Dorsolateral prefrontal cortex (tissue), 122 donors: ENCODE measurements at places on chromosomes 16 and 17.
A peak's percentile ranks its signal among the peaks of the same experiment; 100 is the strongest.

DNA sequence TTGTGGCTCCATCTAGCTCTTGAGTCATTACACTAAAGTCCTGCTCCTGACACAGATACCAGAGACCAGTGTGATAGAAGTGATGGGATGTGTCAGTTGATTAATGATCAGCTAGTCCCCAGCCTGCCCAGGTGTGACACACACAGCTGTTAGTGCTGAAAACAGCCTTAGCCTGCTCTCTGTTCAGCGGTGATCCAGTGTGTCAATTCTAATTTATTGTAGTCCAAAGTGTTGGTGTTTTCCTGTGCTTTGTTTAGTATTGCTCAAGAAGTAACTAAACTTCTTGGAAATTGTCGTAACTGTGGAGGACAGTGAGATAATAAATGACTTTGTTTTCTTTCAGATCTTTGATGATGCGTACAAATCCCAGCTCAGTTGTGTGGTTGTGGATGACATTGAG, 92.3 kb downstream of the WNT3 start:
- DNase-seq = no peak

DNA sequence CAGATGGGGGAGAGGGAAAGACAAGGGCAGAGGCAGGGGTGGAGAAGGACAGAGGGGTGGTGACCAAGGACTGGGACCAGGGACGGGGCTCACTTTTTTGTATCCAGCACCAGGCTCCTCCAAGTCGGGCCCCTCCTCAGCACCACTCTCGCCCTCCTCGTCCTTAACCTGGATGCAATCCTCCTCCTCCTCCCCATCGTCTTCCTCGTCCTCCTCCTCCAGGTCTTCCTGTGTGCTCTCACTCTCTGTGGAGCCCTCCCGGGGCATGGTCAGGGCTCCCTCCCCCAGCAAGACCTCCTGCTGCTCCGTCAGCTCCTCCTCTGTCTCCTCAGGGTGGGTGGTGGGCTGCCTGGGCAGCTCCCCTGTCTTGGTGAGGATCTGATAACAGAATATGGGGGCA, 16.8 kb downstream of the G6PC3 start:
- no peak for DNase-seq

GRCh38 chr17:63988741-63989621, 9.2 kb upstream of the PRR29 start:
- DNase-seq = no peak

- DNase-seq = no peak
These were observed 7.6 kb downstream of the AIPL1 start for GRCh38 chr17:6427279-6427781.

- no peak for DNase-seq
These were observed 929.8 kb downstream of the KCNJ2 start for GRCh38 chr17:71099003-71099714.

DNA sequence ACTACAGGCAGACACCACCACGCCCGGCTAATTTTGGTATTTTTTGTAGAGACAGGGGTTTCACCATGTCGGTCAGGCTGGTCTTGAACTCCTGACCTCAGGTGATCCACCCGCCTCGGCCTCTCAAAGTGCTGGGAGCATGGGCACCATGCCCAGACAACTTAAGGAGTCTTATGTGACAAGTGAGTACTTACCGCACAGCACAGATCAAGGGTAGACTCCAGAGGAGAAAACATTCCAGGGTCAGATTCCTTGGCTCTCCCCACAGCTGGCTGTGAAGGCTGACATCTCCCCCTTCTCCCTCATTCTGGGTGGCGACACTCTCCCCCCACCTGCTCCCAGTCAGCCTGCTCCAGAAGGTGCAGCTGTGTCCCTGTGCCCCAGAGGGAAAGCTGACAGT, 10.6 kb downstream of the ZSCAN10 start:
- no peak for DNase-seq

DNA sequence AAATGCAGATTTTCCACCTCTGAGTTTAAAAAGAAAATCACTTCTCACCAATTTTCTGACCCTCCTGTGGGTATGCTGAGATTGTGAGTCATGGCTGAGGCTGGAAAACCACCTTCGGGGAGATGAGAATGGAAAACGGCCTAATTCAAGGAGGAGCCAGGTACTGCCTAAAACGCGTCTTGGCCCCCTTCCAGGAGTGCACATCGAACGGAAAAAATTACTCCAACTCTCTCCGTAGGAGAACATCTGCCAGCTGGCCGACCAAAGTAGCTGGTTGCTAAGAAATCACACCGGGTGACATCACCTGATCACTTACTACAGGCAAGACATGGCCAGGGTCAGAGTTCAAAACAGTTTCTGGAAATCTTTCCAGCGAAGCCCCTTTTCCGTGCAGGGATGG, 107.6 kb downstream of the ZNF423 start:
- DNase-seq = no peak

DNA sequence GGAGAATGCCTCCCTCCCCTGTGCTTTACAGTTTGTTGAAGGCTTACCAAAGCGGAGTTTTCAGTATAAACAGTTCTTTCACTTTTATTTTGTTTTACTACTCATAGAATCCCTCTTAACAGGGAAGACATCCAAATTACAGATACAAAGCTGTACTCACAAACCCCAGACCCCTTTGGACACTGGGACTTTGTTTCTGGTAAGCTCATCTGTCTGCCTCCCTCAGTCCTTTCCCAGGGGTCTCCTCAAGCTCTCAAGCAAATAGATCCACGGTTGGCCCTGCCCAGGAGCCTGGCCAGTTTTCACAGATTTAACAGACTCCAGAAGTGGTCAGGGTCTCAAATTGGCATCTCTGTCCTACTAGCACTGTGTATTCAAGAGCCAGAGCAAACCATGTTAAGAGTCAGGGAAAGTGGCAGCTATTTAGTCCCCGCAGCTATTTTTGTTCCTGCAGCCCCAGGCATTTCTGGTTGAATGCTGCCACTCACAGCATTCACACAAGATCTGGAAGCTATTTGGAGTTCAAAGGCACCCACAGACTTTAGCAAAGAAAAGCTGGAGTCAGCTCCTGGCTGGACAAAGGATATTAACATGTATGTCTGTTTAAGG, 54.2 kb downstream of the TMEM100 start:
- no peak for DNase-seq

GRCh38 chr16:75801307-75801706, 75.0 kb upstream of the CPHXL start:
- no peak for DNase-seq

- no peak for DNase-seq
These were observed 3.7 kb downstream of the PIGS start for GRCh38 chr17:28567604-28568003.

GRCh38 chr17:60862482-60862881, 184.8 kb downstream of the BCAS3 start:
- DNase-seq = no peak

DNA sequence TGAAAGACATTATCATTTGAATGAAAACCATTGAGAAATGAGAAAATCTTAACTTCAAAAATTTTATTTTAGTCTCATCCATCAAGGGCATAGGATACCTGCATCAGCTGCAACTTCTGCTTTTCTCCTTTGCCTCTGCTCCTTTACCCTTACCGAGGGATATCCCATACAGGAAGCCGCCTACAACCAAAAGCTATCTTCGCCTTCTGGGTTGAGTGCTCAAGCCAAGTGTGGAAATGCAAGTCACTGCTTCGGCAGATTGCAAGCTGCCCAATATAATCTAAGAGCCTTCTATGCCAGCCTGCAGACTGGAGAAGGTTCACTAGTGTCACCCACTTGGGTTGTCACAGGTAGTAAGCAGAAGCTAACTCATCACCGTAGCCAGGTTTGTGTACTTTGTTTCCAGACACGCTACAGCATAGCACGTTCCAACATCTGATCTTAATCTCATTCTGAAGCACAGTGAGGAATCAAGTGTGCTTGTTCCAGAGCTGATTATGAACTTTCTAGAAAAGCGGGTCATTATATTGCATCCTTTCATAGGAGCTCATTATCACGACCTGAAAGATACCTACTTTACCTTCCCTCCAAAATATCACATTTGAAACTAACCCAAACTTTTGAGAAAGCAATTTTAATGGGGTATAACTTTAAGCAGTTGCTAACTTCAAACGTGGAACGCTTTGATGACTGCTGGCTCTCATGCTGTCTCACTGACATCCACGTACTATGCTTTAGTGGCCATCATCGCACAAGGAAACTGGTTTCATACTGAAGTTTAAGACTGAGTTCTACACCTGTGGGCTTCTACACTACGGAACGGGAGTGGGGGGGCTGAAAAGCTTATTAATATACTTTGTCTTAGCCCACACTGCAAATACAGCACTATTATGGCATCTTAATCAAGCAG, 8.0 kb upstream of the UNK start:
- no peak for DNase-seq

GRCh38 chr17:45143094-45143670, 5.1 kb upstream of the HEXIM1 start:
- no peak for DNase-seq

GRCh38 chr16:23434380-23434779, 18.6 kb downstream of the COG7 start:
- DNase-seq = peak; percentile 42

GRCh38 chr16:87620201-87620495, 17.8 kb downstream of the JPH3 start:
- DNase-seq = no peak

DNA sequence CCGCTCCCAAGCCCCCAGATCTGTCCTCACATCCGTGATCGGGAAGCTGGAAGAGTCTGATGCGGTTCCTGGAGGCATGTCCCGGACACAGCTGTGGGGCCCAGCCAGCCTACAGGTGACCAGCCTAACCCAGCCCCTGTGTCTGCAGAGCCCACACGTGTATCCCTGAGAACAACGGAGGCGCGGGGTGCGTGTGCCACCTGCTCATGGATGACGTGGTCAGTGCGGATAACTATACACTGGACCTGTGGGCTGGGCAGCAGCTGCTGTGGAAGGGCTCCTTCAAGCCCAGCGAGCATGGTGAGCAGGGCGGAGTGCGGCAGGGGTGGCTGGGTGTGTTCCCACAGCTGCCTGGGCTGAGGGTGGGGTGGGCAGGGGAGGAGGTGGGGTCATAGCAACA, 30.9 kb downstream of the IL4R start:
- DNase-seq = no peak

DNA sequence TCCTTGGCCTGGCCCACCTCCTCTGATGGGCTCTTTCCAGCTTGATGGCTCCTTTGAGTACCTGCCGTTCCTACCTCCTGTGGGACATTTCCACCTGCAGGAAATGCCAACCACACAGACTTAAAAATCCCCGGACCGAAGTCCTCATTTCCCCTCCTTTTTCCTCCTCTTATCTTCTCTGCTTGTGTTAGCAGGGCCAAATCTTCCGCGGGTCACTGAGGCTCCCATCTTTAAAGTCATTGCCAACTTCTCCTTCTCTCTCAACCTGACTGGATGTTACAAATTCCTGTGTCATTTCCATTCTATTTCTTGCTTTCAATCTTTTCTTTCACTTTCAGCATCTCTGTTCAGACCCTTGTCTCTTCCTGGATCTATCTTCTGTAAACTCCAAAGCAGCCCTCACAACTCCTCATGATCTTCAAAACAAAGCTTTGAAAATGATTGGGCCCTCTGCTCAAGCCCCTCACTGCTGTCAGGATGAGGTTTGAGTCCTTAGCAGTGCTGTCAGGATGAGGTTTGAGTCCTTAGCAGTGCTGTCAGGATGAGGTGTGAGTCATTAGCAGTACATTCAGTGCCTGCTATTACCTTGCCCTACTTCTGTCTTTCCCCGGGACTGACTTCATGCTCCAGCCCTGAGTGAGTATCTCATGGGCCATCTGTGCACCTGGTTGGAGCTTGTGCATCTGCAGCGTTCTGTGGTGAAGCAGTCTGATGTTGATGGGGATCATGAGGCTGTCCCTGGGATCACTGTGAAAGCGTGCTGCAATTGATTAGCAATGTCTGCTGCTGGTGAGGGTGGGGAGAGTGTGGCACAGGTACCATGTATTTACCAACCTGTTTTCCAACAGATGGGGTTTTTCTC, 100.1 kb downstream of the IRF8 start:
- DNase-seq = no peak

DNA sequence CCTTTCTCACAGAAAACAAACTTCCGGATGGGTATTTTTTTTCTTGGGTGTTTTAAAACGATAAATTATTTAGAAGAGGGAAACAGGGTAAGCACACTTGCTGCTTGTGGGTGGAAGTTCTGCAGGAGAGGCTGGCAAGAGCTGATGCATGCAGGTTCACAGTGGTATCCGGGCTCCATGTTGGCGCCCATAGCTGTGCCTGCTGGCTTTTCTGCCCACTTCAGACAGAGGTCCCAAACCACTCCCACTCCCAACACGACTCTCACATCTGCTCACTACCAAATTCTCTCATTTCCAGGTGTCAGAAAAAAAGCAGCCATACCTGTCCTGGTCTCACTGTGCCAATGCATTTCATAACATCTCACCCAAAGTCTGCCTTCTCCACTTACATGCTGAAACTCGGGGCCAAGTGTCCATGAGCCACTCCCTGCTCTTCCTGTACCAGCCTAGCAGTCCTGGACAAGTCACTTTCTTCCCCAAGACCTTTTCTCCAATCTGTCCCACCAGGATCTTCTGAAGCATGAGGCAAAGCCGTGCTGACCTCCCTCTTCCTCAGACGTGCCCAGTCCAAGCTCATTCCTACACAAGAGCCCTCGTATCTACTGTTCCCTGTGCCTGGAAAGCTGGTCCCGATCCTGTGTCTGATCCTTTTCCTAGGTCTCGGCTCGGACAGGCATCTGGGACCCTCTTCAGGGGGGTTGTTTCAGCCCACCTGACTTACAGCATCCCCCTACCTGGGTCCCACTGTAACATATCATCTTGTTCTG, 1.5 kb downstream of the CD300LF start:
- DNase-seq = no peak

DNA sequence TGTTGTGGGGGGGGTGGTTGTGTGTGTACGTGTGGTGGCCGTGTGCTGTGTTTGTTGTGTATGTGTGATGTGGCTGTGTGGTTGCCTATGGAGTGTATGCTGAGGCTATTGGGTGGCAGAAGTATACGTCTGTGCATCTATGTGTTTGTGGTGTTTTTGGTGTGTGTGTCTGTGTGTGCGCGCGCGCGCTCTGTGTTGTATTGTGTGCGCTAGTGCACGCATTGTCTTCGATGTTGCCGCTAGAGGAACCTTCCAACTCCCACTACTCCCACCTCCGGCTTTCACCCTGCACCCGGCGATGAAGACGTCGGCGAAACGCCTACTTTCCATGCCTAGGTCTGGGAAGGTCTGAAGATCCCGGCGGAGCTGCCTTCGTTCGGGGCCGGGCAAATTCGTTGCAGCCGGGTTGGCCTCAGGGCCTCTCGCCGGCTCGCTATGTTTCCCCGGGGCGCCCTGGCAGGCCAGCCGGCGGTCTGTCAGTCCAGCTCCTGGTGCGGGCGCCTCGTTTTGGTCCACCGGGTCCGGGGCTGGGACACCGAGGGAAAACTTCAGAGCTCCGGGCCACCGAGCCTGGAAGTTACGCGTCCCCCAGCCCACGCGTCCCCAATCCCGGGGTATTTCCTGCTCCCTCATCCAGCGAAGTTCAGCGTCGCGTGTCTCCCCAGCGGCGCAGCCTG, 5.2 kb upstream of the DLX4 start:
- DNase-seq = no peak
